ENCODE measurements at places on chromosomes 3 and 15.

DNA sequence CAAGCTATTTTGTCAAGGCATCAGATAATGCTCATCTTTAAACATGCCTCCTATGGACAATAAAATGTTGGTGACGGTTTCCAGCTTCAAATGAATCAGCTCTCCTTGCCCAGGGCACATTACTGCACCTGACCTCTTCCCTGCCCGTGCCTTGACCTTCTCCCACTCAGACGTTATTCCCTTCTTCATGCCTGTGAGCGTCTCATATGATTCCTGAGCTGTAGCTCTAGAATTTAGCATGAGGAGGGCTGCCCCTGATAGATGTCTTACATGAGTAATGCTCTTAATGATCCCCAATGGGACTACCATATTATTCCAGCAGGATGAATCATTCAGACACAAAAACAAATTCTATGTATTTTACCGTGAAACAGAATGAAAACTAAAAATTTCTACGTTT, 762.7 kb downstream of the ROBO1 start:
- DNase-seq = no peak

GRCh38 chr3:64954995-64955636, 267.3 kb upstream of the ADAMTS9 start:
- DNase-seq = no peak

GRCh38 chr15:62415498-62415897, 250.4 kb upstream of the C2CD4B start:
- DNase-seq = no peak

GRCh38 chr3:17431004-17431403, 311.4 kb downstream of the TBC1D5 start:
- DNase-seq = no peak

GRCh38 chr15:52378746-52379394, 83.3 kb upstream of the MYO5C start:
- no peak for DNase-seq

DNA sequence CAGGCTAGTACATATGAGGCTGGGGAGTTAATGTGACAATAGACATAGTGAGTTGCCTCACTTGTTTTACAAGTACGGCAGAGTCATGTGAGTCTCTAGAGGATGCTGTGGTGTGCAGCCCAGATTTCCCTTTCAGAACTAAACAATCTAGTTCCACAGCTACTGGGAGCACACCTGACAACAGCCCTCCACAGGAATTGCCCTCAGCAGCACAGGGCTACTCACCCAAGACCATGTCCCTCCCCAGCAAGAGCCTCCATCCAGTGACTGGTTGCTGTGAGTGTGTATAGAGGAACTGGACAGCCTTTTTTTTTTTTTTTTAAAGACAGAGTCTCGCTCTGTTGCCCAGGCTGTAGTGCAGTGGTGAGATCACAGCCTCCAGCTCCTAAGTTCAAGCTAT, 40.2 kb upstream of the UBE2E2 start:
- no peak for DNase-seq

- DNase-seq = no peak
These were observed 10.0 kb upstream of the PAQR5 start for GRCh38 chr15:69288531-69289341.

DNA sequence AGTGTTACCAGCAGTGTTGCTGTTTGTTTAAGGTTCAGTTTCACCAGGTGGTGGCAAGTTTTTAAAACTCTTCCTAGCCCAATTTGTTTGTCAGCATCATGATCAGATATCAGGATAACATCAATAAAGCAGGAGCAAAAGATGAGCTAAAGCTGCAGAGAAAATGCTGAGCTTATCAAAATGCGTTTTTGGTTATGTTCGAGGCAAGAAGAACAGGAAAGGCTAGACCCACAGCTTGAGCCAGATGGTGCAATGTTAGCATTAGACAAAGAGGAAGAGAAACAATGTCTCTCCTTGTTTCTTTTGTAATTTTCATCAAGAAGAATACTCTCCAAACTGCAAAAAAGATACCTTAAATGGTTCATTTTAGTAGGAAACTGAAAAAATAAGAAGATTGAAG, 66.2 kb downstream of the THRB start:
- DNase-seq = no peak

- DNase-seq = no peak
These were observed 152.4 kb downstream of the RORA start for GRCh38 chr15:61076598-61077170.

DNA sequence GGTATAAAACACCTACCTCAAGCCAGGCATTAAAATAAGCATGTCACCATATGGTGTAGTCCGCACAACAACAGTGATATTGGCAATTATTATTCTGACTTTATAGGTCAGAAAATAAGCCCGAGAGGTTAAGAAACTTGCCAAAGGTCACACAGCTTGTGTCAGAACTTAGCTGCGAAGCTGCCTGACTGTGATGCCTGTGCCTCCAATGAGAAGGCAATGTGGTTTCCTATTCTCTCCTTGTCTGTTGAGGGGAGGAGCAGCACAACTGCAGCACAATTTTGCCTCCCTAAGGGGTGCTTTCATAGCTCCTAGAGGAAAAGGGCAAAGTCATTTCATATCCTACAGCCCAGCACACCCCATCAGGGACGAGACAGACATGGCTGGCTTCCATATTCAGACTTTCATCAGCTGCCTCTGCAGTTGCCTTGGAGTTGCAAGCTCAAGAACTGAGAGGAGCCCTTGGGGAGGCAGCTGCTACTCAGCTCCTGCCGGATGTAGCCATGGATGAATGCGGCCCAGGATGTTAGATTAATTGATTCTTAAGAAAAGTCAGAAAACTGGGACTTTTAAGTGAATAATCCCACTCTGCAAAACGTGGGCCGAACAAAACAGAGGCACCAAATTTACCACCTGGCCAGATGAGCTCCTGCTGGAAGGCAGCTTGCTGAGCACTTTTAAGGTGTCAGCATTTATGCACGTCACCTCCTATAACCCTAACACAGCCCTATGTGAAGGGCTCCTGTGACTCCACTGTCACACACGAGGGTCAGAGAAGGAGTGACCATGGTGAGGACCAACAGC, 38.5 kb downstream of the MYO5C start:
- no peak for DNase-seq

GRCh38 chr3:33030802-33031201, 66.1 kb downstream of the GLB1 start:
- DNase-seq = no peak

DNA sequence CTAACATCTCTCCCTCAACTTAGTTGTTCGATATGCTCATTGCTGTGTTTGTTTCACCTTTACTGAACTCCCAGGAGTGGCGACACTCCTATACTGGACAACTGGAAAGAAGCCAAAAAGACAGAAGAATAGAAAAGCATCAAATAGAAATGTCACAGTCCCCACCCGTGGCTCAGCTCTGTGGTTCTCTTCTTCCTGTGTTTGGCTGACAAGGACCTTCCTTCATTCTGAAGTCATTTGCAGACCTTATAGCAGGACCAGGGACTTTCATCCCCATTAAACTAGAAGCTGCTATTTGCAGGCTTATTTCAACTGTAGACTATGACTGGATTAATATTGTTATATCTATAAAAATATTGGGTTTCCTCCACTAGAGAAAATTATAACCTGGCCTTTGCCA, 125.9 kb downstream of the NECTIN3 start:
- no peak for DNase-seq

DNA sequence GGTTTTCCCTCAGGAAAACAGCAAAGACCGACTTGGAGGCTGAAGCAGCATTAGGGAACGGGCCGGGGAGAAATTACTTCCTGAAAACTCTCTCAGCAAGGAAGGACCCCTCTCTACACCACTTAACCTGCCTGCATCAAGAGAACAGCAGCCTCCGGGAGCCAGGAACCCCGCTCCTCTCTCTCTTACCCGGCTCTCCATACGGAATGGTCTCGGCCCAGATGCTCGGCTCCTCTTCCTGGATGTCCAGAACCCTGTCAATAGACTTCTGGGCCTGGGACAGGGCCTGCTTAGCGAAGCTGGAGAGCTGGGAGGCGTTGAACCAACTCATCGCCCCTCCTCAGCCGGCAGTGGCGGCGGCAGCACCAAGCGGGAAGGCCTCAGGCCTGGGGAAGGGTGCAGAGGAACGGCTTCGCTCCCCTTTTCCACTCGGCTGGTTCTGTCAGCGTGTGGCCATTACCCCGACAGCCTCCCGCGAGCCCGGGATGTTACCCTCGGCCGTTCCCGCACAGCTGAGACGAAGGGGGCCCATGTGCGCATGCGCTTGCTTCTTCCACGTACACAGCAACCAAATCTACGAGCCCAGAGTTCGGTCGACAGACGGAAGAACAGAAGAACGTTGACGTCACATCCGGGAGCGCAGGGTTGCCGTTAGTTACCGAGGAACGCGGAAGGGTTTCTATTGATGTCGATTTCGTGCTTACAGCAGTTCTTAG, at the start of gene TMF1:
TSS of gene TMF1 (minus strand) at position 578 of the 716 bp plus-strand sequence. CDS start at position 331, 247 bp downstream.
- DNase-seq = peak; percentile 98

- no peak for DNase-seq
These were observed 54.4 kb upstream of the STRIT1 start for GRCh38 chr3:155347901-155348300.

DNA sequence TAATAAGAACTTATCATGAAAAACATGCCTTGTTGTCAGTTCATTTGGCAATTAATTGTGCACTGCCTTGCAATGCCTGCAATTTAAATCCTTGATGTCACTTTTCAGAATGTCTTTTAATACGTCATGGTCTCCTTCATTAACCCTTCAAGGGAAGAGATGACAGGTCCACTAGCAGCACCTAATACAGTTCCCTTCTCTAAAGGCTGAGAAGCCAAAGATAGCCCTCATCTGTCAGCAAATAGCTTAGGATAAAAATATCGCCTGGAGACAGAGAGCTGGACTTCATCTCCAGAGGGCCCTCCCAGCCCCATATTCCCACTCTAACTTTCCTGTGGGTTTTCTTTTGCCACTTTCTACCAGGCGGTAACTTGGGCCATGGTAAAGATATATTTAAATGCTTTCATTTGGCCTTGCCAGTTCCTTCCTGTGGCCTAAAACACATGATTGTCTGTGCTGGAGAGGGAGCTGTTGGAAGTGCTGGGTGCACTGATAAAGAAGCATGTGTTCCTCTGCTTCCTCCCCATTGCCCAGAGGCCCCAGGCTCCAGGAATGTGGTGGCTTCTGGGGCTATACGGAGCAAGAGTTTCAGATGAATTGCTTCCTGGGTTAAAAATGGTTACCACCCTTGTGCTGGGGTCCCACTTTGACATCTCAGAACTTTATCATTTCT, 76.3 kb upstream of the UMPS start:
- DNase-seq = no peak

DNA sequence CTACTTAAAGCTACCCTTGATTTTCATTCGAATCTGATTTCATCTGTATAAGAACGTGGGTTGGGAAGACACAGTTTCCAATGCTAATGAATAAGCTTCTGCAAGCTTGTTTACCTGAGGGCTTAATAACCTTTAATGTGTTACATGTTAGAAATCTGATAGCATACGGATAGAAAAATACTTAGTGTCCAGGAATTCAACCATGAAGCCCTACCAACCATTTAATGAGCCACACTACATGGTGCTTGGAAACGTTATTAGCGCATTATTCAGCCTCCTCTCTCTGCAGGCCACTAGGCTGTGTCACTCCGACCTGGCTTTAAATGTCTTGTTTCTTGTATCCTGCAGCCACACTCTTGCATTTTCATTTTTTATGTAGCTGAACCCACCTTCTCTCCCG, 1.6 kb downstream of the FAM81A start:
- no peak for DNase-seq

DNA sequence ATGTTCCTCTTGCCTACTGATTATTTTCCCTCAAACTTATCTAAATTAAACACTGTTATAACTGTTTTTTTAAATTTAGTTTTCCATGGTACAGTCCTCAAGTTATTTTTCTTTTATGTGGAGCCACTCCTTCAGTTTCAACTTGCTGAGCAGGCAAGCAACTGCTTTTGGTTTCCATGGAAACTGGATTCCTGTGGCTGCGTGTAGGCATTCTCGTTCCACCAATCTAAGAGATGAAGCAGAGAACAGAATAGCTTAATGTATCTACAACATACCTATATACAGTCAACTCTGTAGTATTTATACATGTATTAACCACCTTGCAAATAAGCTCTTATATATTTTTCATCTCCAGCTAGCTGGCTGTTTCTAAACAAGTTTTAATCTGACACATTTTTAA, 25.8 kb upstream of the ANXA2 start:
- DNase-seq = peak; percentile 9

GRCh38 chr3:100047455-100048141, 66.7 kb downstream of the FILIP1L start:
- DNase-seq = no peak

- DNase-seq = no peak
These were observed 135.1 kb upstream of the SEMA6D start for GRCh38 chr15:47582233-47582632.

DNA sequence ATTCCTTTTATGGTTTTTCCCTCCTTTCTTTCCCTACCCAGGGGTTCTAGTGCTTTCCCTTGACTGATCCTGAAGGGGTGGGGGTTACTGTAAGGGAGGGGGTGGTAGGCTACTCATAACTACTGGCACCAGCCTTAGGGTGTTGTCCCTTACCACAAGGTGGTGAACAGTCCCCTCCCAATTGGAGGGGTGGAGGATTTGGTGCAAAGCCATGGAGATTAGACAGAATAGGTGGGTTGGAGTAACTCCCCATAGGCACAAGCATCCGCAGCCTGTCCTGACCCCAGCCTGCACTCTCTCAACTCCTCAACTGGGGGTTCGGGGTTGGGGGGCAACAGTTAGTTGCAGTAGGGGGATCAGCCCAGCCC, 2.6 kb upstream of the HYAL2 start:
- DNase-seq = no peak

GRCh38 chr3:126912027-126912422, 70.9 kb upstream of the PLXNA1 start:
- no peak for DNase-seq

- no peak for DNase-seq
These were observed 35.9 kb downstream of the OXNAD1 start for GRCh38 chr3:16300881-16301359.

DNA sequence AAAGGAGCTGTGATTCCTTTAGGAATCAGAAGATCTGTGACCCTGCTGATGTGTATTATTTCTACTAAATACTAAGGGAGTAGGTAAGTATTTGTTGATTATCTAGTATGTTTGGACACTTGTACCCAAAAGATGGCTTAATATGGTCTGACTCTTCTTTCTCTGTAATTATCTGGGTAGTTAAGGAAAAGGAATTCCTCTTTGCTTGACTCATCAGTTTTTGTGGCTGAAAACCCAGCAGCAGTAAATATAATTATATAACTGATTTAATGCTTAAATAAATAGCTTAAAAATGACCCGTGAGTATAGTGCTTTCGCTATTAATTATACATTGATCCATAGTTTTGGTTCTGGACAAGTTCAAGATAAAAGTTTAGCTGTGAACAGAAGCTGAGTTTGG, 155.8 kb downstream of the LRTM1 start:
- no peak for DNase-seq

DNA sequence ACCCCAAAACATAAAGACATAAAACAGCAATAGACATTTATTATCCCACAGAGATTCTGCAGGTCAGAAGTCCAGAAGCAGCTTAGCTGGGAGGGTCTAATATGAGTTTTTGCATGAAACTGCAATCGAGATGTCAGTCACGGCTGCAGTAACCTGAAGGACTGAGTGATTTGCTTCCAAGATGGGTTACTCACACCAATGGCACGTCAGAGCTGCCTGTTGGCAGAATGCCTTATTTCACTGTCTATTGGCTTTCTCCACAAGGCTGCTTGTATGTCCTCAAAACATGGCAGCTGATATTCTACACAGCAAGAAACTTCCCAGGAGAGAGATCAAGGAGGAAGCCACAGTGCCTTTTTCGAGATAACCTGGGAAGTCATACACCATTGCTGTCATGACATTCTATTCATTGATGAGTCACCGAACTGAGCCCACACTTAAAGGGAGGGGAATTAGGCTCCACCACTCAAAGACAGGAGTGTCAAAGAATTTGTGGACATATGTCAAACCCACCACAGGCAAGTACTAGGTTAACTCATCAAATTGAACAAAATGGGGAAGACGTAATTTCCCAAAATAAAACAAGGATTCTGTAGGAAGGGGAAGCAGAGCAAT, 122.2 kb downstream of the SYNPR start:
- DNase-seq = no peak
